ENCODE measurements at places on chromosomes 12 and 14.
A peak's percentile ranks its signal among the peaks of the same experiment; 100 is the strongest.

- no peak for DNase-seq
These were observed 83.6 kb downstream of the SPRING1 start for GRCh38 chr12:116654226-116654743.

- no peak for DNase-seq
These were observed 162.4 kb upstream of the DAAM1 start for GRCh38 chr14:59026081-59026480.

DNA sequence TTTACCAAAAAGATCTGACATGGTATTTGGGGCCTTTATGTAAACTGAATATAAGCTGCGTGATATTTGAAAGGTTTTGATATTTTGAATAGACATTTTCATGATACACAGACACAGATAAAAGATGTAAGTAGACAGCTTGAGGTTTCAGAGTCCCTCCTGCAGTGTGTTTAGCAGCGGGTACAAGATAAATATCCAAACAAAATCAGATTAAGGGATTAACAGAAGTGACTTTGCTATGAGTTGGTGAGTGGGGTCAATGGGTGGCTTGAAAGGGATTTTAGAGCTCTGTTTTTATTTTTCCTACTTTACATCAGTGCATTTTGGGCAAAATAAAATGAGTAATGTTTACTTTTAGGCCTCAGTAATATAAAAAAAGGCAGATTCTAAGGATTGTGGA lies 84.1 kb downstream of the IGF1 start:
- no peak for DNase-seq

- no peak for DNase-seq
These were observed 51.0 kb downstream of the SSH1 start for GRCh38 chr12:108806346-108806745.

DNA sequence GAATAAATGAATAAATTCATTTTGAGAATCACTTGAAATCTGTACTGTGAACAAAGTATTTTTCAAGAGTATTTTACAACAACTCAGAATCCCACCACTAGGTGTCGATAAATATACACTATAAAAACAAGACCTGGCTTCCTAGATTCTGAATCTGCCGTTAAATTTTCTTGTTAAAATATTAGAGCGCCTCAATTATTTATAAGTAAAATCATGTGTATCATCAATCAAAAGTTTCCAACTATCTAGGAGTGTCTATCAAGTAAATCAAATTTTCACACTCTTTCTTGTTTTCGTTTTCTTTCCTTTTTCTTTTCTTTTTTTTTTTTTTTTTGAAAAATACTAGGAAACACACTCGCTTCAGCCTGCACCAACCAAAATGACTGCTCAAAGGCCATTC lies 179.2 kb upstream of the DCN start:
- peak; percentile 18 for DNase-seq

GRCh38 chr14:75342762-75343599 lies 64.4 kb downstream of the FOS start:
- no peak for DNase-seq

- no peak for DNase-seq
These were observed 53.1 kb upstream of the GNPNAT1 start for GRCh38 chr14:52844262-52845060.

DNA sequence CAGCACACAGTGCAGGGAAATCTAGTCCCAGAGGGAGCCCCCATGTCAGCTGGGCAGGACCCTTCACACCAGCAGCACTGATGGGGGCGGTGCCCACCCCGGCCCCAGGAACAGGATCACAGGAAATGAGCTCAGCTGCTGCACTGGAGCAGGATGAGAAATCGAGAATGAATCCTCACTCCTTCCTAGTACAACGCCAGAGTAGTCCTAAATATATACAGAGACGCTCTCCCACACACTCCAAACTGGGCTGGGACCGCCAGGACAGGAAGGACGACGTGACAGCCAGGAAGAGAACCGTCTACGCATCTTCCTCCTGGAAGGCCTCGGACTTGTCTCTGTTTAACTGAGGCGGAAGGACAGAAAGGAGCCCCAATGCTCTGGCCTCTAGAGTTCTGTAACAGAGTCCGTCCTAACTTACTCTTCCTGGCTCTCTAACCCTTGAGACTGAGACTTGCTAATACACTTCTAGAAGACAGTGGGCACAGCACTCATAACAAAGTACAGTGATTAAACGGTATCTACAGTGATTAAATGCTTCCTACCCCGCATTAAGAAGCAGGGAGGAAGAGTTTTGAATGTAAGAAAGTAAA lies 33.4 kb downstream of the CDC42BPB start:
- no peak for DNase-seq

GRCh38 chr12:93341409-93342049 lies 36.2 kb upstream of the NUDT4 start:
- no peak for DNase-seq

- DNase-seq, result no peak
These were observed 97.1 kb downstream of the C2CD5 start for GRCh38 chr12:22447223-22447622.

DNA sequence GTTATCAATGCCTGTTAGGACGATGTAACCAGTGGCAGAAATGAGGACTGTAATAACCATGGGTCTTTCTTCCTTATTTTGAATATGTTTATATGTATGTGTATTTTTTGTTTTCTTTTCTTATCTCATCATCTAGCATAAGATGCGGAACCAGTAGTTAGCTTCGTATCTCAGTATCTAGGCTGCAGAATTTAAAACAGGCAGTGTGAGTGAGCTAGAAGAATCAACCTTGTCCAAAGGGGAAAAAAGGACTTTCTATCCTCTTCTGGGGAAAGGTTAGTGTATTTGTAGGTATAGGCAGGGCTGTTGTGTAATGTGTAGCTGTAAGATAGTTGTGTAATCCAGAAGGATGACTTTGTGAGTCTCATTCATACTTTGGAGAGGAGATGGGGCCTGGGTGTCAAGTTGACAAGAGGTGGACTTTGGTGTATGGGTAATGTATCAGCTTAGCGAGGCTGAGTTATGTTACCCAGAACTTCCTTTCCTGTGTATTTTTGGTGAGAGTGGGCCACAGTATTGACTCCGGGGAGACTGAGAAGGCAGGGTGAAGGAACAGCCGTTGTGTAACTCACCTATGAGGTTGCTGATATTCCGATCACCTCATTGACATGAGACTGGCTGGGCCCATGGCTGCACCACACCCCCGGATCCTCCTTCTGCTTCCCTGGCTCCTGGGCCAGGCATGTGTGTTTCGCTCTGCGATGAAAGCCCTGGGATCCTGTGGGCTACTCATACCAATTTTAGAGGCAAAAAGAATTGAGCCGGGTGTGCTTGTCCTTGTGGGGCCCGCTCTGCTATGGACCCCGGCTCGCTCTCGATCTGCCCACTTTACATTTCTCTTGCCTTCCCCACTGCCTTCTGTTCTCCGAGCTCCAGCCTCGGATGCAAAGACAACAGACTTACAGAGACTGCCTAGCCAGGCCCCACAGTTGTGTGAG lies 24.3 kb downstream of the DLK1 start:
- no peak for DNase-seq

GRCh38 chr14:68208218-68208617 lies 388.6 kb downstream of the RAD51B start:
- DNase-seq, result no peak

DNA sequence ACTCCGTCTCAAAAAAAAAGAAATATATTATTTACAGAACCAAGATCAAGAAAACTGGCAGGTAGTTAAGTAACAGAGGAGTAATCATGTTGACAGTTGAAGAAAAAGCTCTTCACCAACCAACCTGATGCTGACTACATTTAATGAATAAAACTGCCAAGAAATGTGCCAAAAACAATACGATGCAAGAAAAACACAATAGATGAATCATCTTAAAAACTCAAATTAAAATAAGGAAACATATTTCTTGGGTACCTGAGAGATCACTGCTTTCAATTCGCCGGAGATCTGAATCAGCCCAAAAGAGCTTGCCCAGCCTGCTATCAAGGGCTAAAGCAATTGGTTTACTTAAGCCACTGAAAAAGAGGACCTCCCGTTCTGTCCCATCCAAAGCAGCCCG lies 76.4 kb downstream of the BCL2L14 start:
- no peak for DNase-seq

DNA sequence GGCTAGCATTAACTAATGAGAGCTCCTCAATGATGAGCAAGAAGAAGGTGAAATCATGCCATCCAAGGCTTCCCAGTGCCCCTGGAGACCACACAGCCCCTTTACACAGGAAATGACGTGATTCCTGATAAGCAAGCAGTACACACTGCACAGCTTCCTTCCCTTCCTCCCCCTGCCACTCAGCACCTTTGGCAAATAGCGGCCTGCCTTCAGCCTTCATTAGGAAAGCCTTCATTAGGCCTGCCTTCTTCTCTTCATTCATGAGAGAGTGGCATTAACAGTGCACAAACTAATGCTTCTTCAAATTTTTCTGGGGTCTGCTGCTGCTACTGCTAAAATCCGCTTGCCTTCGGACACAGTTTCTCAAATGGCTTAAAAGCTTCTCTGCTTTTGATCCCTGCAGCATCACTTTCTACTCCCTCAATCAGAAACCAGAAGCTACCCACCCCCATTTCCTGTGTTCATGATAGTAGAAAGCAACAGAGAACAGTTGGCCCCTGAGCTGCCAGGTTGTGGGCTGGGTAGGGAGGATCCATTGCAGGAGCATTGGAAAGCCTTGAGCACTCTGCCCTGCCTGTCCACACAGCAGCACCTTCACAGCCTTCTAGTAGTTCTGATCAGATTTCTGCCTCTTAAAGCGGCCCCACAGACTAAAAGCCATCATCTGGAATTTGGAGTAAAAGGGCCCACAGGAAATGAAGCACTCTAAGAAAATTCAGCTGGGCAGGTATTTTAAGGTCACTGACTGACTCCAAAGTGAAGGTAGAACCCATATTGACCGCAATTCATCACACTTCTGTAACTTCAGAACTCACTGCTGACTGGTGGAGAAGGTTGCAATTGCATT lies 103.8 kb upstream of the ETV6 start:
- no peak for DNase-seq

DNA sequence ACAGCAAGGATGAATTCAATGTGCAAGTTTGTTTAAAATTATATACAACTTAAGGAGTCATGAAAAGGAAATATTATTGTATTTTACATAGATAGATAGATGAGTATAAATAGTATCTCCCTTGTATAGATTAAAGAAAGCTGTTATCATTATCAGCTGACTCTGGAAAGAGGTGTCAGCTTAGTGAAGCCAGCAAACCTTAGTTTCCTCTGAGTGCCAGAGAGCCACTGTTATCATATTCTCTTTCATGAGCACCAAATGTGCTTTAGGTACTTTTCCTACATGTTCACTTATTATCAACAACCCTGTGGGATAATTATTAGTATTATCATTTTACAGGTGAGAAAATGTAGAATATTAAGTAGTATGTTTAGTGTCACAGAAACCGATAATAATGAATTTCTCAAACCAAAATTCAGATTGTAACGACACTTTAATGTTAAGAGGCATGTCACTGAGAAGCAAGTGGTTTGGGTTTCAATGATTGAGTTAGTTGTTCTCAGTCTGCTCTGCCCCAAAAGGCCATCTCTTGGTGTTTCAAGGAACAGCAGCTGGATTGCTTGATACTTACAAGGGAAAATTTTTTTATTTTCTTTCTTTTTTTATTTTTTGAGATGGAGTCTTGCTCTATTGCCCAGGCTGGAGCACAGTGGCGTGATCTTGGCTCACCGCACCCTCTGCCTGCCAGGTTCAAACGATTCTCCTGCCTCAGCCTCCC lies 53.7 kb downstream of the PLEKHA5 start:
- no peak for DNase-seq

- no peak for DNase-seq
These were observed 227.7 kb upstream of the DIO3 start for GRCh38 chr14:101333335-101334280.

DNA sequence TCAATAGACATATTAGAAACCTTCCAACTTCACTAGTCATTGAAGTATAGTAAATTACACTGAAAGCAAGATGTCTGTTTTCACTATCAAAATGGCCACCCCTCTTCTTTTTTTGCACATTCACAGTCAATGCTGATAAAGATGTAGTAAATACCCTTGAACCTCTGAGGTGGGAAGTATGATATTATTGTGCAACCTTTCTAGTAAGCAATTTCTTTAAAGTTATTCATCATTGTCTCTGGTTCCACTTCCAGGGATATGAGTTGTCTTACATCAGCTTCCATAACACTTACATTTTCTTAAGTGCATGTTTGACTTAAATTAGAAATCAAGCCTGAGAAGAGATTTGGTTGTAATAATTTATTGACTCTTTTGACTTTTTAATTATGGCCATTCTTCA lies 453.9 kb upstream of the MGAT4C start:
- DNase-seq, result no peak

- DNase-seq, result no peak
These were observed 21.8 kb downstream of the IRAK3 start for GRCh38 chr12:66210840-66211239.

- DNase-seq, result no peak
These were observed 3.6 kb downstream of the SMIM41 start for GRCh38 chr12:52082988-52083637.

DNA sequence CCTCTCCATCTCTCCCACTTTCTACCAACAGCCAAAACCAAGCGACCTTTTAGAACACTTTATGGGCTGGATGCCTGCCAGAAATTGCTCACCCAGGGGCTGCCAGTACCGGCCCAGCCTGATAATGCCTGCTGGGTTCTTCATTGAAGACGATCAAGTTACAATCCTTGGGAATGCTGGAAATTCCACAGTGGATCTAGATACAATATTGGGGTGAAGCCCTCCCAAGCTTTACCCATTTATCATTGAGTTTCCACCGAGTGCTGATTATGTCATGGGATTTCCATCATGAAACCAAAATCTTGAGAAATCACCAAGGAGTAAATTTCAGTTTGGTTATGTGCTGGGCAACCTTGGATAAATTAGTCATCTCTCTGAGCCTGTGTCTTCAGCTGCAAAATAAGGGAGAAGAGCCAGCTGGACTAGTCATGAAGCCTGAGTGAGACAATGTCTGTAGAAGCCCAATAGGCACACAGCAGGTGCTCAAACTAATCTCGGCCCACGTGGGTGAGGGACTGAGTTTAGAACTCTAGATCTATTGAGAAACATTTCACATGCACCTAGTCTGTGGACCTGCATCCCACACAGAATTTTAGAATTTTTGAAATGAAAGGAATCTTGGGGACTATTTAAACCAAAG lies 75.5 kb upstream of the CLMN start:
- DNase-seq, result no peak

- DNase-seq, result no peak
These were observed 710.5 kb downstream of the NOVA1 start for GRCh38 chr14:25887251-25887878.

DNA sequence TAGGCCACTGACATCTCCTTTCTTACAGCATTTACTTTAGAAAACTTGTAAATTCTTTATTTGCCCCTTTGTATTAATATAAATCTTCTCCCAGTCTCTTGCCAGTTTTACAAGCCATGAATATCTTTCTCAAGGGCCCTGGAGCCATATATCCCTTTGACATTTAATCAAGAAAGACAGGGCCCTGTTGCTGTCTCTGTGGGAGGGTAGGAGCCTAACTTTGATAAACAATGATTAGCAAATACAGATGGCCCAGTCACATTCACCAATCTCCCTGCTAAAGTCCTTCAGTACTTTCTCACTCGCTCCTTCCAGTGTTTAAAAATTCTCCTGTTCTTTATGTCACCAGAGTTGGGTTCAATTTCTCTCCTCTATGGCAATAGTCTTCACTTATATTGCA lies 479.8 kb upstream of the USP15 start:
- DNase-seq, result no peak

- DNase-seq, result peak; percentile 82
These were observed 6.3 kb upstream of the MLXIP start for GRCh38 chr12:122072031-122072970.
